ENCODE measurements at places on chromosomes 13 and 19.

DNA sequence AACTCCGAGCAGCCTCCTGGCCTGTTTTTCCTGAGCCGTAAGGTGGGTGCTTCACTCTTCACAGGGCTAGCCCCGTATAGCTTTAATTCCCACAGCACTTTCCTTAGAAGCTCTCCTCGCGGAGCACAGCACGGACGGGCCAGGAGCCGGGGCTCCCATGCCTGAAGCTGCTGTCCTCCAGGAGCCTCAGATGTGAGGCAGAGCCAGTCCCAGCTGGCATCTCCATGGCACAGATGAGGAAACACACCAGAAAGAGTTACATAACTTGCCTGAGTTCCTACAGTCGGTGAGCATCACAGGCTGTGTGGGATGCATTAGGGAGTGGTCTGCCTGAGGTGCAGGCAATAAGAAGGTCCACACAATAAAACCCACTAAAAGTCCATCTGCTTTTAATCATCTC lies 118.5 kb downstream of the ATP8A2 start:
- no peak for DNase-seq

DNA sequence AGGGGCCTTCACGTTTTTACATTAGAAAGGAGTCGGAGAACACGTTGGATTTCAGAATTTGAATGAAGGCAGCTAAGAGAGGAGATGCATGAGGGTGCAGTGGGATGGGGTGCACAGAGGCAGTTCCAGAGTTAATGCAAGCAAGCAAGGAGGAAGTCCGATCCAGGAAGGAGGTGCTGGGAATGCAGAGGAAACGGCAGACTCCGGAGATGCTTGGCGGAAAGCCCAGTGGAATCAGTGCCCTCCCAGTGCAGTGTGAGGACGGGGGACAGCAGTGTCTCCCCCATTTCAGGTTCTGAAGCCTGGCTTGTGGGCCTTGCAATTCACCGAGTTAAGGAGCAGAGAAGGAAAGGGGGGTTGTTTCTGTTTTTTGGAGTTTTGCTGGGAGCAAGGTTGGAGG lies 100.4 kb downstream of the COL4A2 start:
- DNase-seq = no peak

DNA sequence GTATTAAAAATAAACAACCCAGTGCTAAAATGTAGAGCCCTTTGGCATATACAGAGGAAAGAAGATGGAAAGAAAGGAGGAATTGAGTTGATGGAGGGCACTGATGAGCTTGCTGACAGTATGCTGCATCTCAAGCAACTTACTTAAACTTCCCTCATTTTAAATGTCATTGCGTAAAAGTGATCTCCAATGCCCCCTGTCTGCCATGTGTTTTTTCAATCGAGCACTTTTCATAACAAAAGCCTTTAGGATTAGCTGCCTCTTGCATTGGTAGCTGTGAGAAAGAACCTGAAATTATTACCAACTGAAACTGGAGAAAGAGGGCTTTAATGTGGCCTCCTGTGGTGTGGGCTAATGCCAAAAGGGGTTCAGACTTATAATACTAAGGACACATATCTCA lies 541.6 kb downstream of the SUCLA2 start:
- no peak for DNase-seq

GRCh38 chr13:74931698-74932433 lies 550.1 kb downstream of the TBC1D4 start:
- DNase-seq = no peak

- no peak for DNase-seq
These were observed 344.3 kb downstream of the TEX29 start for GRCh38 chr13:111664696-111665095.

GRCh38 chr13:49298903-49299605 lies 51.3 kb downstream of the CDADC1 start:
- DNase-seq = no peak

DNA sequence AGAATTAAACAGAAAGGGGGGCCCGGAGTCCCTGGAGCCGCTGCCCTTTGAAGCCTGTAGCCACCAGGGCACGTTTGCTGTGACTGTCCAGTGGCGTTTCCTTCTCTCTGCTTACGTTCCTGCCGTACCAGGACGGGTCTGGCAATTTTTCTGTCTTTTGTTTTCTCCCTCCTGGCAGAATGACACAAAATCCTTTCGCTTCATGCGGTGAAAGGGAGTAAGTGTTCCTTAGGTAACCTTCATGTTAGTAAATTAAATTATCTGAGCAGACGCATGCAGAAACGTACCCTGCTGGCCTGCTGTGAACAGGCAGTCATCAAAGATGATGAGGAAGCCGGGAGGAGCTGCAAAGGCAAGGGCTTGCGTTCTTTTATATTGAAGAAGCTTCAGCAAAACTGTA lies 299.3 kb upstream of the ARGLU1 start:
- no peak for DNase-seq

DNA sequence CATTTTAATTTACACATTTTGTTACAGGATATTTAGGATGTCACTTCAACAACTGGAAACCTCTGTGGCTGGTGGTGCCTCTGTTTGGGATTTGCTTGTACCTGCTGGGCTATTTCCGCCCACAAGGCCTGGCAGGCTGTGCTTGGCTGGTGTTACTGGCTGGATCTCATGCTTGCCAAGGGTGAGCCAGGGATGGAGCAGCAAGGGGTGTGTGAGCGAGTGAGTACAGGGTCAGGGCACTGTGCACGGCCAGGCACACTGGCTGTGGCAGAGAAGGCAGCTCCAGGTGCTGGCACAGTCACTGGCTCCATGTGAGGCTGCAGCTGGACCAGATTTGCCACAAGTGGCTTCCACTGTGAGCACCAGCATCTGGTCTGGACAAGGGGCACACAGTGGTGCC lies 1254.8 kb downstream of the SLITRK5 start:
- DNase-seq = no peak

DNA sequence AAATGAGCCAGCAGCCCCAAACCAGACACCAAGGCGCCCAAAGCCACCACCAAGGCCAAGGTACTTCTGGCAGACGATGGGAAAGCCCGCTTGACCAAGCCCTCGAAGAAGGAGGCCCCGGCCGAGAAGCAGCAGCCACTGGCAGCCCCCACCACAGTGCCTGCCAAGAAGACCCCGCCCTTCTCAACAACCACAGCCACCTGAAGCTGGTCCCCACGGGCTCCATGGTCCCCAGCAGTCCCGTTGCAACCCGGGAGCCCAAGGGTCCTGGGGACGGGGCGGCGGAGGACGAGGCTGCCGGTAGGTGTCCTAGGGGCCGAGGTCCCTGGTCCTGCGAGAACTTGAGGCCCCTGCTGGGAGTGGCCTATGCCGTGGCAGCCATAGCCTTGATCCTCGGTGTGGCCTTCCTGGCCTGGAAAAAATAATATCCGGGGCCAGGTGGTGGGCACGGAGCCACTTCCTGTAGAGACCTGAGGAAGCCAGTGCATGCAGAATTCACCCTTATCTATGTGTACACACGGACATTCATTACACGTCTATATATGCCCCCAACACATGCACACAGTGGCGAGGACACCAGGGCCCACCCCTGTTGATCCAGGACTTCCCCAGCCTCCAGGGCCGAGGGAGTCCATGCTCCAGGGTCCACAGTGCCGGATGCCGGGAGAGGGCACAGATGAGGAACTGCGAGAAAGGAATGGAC lies 13.8 kb downstream of the C1QTNF9 start:
- no peak for DNase-seq

DNA sequence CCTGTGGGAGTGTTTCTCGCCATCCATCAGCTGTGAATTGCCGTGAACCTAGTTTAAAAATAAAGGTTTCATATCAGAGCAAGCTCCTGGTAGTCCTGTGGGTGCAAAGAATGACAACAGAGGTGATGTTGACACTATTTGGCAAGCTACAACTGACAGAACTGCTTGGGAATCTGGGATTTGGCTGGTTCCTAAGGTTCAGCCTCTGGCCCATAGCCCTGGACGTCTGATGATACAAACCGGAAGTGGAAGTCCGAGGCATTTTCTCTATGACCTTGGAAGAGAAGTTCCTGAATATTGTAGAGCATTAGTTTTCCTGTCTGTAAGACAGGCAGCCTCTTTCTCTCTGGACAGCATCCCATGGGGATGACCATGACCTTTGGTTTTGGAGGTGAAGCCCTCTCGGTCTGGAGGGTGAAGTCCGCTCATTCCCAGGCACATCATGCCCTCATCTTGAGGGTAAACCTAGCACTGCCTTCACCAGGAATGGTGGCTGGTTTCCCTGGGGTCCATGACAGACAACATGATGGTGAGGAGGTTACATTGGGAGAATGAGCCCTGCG lies 29.1 kb downstream of the GATAD2A start:
- DNase-seq = no peak

All from stimulated activated CD8-positive, alpha-beta memory T cell treated with anti-CD3 and anti-CD28 coated beads, Interleukin-7, amount 100 ng/mL, for 1 hour (primary cell).